Thoracic aorta (tissue), 2 donors: ENCODE measurements at places on chromosomes 11 and 22. TPM values are rescaled to one million over a fixed set of nuclear protein-coding genes. Genes with fewer than 3 reads are reported as not detected.

- DNase-seq, result no peak
These were observed 20.9 kb upstream of the JHY start for GRCh38 chr11:122861631-122862030.

The RAB3IL1 gene
- 45.4 TPM for total RNA-seq

The ACO2 gene
- 57.8 TPM for total RNA-seq

GRCh38 chr11:134252346-134253187 lies 585 bp downstream of the THYN1 start:
- no peak for DNase-seq

- no peak for DNase-seq
These were observed 941.0 kb upstream of the CHORDC1 start for GRCh38 chr11:91163619-91164451.

DNA sequence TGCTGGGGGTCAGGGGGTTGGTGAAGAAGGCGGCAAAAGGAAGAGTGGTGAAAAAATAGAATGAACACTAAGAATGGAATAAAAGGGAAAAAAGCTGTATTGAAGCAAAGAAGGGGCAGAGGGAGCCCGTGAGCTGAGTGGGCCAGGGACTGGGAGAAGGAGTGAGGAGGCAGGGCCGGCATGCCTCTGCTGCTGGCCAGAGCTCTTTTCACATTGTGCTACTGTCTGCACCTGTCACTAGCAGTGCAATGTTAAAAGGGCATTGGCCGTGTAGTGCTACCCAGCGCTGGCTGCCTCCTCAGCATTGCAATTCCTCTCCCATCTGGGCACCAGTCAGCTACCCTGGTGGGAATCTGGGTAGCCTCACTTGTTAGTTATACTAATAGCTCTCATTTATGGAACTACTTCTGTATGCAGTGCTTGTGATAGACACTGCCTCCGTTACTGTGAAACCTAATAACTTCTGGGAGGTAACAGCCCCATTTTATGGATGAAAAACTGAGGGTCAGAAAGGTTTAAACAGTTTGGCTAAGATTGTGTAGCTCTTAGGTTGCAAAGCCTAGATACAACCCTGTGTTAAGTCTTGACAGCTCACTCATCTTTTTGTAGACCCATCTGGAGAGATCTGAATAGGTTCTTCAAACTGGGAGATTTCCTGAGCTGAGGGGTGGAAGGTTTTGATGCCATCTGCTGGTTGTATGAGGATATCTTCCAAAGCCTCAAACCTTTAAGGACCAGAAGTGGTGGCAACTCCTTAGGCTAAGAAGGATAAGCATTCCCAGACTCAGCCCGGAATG lies 8.5 kb downstream of the YPEL4 start:
- DNase-seq, result no peak

The CYP2D6 gene
- total RNA-seq, result not detected

- no peak for DNase-seq
These were observed 50.9 kb downstream of the SLC25A17 start for GRCh38 chr22:40768206-40768605.

DNA sequence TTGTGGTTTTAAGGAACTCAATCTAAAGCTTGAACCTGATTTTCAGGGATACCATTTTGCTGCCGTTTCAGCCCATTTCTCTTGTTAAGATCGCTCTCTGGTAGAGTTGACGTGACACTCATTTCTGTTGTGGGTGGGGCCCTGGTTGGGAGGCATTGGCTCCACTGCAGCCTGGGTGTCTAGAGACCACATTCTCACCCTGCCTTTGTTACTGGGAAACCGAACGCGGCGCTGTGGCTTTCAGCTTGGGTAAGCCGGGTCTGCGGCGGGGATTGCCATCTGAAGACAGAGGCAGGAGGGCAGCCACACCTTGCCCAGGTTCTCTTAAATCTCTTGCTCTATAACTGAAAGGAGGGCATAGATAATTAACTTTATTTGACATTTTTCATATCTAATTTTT lies 3.2 kb downstream of the EHF start:
- DNase-seq, result no peak

DNA sequence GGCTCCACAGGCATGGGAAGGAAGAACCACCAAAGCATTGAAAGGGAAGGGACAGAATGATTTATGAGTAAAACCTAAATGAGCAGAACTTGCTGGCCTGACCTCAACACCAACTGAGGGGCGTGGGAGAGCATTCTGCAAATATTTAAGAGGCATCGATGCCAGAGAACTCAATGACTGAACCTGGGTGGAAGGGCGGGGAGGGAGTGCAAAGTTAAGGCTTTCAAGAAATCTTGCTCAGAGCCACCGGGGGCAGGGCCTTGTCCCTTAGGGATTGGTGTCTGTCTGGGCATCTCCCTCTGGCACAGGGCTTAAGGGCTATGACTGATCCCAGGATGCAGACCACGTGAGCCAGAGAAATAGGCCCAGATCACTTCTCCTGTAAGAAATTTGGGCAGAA lies 137.1 kb downstream of the ADAMTS15 start:
- DNase-seq, result no peak

GRCh38 chr11:117444256-117444655 lies 116.6 kb downstream of the CEP164 start:
- no peak for DNase-seq

DNA sequence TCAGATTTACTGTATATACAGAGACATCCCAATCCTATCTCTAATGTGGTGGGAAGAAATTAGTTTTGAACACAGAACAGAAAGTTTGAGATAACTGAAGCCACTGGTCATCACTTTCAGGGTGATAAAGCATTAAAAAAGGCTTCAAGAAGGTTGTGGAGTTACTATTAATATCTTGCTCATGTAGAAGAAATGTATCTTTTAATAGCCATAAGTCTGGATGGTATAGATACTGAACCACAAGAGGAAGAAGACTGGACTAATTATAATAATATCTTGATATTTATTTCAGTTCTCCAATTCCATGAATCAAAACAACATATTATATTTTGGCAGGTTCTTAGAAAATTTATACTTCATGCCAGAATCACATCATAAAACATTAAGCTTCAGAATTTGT lies 137.1 kb downstream of the TMEM135 start:
- no peak for DNase-seq

DNA sequence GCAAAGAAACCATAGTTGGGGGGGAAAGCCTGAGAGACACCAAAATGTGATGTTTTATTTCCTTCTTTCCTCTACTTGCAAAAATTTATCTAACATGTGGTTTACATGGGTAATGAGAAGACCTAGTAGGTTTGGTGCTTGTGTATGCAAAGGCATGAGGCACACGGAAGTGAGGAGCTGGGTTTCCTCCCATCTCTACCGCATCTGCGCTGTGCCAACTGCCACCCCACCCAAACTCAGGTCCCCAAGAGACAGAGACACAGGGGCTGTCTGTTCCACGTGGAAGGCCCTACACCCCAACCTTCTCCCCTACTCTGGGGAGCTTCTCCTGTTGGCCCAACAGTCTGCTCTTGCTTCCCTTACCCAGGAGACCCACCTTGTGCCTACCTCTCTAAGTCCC lies 4.8 kb downstream of the RTL6 start:
- DNase-seq, result no peak

- no peak for DNase-seq
These were observed 22.8 kb upstream of the GUCY1A2 start for GRCh38 chr11:107041088-107041444.

The WNT7B gene
- not detected for total RNA-seq

GRCh38 chr22:38081636-38081940 lies 2.4 kb downstream of the SLC16A8 start:
- DNase-seq, result no peak

DNA sequence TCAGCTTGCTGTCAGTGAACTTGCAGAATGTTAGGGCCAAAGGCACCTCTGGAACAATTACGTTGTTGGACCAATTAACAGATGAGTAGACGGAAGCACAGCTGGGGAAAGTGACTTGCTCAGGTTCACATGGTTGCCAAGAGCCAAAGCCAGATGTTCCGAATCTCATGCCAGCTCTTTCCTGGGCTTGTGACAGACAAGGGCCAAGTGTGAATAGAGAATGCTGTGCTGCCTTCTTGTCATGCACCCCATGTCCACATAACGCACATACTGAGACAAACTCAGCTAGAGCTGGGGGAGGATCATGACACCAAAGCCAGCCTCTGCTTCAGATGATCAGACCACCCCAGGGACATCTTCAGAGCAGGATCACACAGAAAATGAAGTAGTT lies 616.3 kb downstream of the INSC start:
- DNase-seq, result no peak

The GRAP2 gene
- total RNA-seq, result 1.8 TPM

The ZNF280A gene
- total RNA-seq, result not detected

The TBC1D22A gene
- total RNA-seq, result 28.9 TPM

The OR5B21 gene
- total RNA-seq, result not detected

- no peak for DNase-seq
These were observed 37.9 kb downstream of the CELF1 start for GRCh38 chr11:47514825-47515647.

DNA sequence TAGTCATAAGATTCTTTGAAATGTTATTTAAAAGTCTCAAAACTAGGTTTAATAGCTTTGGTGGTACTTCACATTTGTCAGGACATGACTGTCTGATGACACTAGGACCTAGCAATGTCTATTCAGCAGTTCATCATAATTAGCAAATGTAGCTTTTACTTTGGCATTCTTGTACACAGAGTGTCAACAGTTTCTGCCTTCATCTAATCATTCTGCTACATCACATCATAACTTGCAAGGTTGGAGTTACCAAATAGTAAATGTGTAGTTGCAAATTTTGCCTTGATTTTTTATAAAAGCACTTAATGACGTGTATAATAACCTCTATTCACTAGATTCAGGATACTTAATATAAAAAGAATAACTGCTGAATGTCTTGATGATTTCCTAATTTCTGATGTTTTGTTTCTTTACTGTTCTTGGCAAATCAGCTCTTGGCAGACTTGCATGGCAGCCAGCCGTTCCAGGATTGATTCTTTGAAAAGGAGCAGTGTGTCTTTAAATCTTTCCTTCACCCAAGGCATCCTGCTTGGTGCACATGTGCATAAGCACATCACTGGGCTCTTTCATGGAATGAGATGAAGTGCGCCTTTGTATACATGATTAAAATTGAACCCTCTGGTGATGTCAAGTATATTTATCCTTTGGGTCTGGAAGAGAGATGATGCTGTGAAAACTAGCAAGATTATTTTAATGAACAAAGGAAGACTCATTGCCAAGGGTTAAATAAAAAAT lies 12.2 kb downstream of the FBXO7 start:
- DNase-seq, result no peak

GRCh38 chr22:28917747-28918549 lies 34.6 kb downstream of the ZNRF3 start:
- no peak for DNase-seq

DNA sequence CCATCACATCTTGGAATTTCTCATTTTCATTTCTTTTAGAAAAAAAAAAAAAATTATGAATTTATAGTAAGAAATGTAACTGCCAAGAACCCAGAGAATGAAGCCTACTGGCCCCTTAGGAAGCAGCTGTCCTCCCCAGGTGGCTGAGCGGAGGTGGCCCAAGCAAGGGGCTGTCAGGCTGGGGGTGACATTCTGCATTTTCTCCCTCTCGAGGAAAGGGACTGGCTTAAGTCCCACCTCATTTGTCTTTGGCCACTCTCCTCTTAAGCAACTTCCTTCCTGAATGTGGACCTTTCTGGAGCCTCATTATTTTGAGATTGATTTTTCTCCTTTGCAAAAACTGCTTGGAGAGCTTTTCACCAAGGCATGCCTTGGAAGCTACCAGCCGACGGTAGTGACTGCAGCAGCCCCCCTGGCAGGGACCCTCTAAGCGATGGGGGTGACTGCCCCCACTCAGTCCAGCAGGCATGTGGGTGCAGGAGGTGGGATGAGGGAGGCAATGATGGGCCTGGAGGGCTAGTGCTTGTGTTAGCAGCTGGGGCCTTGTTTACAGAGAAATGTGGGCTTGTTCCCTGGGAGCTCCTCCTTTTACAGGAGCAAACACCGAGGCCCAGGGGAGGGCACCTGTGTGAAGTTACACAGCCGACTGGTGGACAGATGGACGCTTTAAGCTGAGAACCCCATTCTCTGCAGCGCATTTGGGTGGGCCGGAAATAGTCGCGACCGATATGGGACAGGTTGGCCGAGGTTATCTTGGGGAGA lies 111.7 kb downstream of the MORC2 start:
- DNase-seq, result no peak

- DNase-seq, result peak; percentile 13
These were observed 69.7 kb downstream of the PRSS23 start for GRCh38 chr11:86869966-86870570.

GRCh38 chr11:18668131-18668530 lies 30.4 kb upstream of the TMEM86A start:
- no peak for DNase-seq

DNA sequence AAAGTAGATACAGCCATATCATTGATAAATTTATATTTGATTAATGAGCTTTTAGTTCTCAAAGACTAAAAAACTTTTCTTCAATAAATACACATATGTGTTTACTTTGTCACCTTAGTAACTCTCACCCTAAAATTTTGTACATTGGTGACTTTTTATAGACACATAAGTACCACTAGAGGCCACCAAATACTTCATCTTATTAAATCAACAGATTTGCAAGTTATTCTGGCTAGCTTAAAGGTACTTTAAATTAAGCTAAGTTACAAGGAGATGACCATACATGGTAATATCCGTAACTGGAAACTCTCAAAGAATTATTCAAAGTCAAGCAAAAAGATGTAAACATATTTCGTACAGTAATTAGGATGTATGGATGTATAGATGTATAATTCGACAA lies 112.2 kb downstream of the SBF2 start:
- no peak for DNase-seq

The ARFIP2 gene
- total RNA-seq, result 62.8 TPM

DNA sequence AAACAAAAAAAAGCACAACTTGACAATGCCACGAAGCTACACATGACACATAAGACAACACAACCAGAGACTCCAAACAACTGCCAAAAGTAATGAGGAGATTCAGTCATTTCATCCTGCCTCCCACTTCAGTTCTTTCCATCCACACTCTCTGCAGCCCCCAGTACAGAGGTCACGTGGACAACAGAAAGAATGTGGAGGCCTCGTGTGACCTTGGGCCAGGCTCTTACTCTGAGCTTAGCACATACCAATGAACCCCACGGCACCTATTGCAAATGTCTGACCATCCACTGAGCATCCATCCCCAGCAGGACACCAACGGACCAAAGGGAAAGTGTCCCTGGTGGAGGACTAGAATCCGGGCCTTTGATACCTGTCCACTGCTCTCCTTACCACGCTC lies 12.5 kb downstream of the CBX7 start:
- DNase-seq, result no peak

DNA sequence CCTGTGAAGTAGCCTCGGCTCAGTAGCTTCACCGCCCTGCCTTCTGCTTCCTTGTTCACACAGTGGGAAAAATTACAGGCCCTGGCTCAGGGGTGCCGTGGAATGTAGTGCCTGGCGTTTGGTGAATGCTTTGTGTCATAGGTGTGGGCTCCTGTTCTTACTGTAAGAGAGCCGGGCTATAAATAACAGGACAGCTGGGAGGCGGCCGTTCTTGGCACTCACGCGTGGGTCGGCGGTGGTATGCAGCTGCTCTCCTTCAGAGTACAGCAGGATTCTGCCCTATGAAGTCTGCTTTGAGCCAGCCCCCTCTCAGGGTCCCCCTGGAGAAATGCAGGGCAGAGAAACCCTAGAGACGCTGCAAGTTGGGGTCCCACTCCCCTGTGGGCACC lies 84.2 kb downstream of the CTTN start:
- no peak for DNase-seq
